D721Med (cell line): ENCODE measurements at places on chromosomes 7 and 10.

DNA sequence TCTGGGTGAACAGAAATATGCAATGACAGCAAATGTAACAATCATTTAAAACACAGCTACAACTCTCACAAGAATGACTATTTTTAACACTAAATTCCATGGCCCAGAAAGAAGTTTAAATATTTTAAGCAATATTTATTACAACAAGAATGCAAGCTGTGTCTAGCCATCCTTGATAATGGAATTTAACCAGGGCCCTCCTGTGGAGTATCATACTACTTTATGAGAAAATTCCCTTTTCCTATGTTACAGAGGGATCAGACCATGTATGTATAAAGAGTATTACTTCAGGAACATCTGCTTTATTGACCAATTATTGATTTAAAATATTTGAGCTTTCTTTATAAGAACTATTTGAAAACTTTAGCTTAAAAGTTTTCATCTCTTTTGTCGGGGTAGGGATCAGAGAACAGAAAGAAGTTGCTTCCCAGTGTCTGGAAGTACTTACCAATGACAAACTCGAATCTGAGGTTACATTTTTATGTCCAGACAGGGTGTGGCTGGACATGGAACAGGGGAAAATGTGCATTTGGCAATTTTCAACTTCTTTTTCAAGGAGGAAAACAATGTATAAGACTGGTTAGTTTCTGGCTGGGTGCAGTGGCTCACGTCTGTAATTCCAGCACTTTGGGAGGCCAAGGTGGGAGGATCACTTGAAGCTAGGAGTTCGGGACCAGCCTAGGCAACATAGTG lies 48.3 kb upstream of the NRBF2 start:
- no peak for DNase-seq

GRCh38 chr7:68321776-68322496 lies 1276.3 kb upstream of the AUTS2 start:
- DNase-seq = no peak

GRCh38 chr7:45927721-45928120 lies 6.6 kb upstream of the IGFBP3 start:
- DNase-seq = no peak

GRCh38 chr10:131496351-131497052 lies 185.0 kb upstream of the TCERG1L start:
- no peak for DNase-seq

- no peak for DNase-seq
These were observed 30.3 kb downstream of the TFPI2 start for GRCh38 chr7:93860261-93860660.

DNA sequence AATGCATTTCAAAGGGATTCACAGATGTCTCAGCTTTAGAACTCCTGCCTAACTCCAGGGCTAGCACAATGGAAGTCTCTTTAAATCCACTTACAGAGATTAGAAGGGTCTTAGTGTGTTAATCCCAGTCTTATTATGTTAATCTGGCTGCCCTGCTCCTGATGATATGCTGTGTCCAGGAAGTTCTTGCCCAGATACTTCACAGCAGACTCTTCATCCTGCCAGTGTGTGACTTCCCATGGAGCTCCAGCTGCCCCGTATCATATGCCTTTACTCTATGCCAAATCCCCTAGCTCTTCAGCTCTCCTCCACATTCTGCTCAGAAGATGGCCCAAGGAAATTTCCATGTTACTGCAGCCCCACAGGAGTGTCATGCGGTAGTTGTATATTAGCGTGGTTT lies 533.8 kb downstream of the GALNT17 start:
- DNase-seq = peak; percentile 48

DNA sequence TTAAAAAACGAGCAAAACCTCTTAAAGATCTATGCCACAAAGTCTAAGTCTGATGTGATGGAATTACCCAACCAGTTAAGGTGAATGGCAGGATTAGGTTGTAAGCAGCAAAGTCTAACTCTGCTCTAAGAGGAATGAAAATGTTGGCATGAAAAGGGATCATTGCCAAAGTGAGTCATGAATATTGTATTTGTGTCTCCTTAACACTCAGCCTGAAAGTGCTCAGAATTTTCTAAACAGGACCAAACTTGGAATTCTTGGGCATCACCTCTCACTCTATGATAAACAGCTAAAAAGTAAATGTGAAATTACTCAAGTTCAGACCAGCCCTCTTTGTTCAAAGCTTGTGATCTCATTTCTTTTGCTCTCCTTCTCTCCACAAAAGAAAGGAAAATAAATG lies 27.0 kb downstream of the PPP1R3A start:
- DNase-seq = no peak

- DNase-seq = no peak
These were observed 82.2 kb downstream of the CFAP58 start for GRCh38 chr10:104435822-104436221.

GRCh38 chr10:102710609-102711008 lies 3.6 kb downstream of the ARL3 start:
- no peak for DNase-seq

GRCh38 chr7:3243680-3244079 lies 57.4 kb upstream of the SDK1 start:
- no peak for DNase-seq

GRCh38 chr7:111089822-111090426 lies 1.0 kb upstream of the LRRN3 start:
- peak; percentile 16 for DNase-seq

DNA sequence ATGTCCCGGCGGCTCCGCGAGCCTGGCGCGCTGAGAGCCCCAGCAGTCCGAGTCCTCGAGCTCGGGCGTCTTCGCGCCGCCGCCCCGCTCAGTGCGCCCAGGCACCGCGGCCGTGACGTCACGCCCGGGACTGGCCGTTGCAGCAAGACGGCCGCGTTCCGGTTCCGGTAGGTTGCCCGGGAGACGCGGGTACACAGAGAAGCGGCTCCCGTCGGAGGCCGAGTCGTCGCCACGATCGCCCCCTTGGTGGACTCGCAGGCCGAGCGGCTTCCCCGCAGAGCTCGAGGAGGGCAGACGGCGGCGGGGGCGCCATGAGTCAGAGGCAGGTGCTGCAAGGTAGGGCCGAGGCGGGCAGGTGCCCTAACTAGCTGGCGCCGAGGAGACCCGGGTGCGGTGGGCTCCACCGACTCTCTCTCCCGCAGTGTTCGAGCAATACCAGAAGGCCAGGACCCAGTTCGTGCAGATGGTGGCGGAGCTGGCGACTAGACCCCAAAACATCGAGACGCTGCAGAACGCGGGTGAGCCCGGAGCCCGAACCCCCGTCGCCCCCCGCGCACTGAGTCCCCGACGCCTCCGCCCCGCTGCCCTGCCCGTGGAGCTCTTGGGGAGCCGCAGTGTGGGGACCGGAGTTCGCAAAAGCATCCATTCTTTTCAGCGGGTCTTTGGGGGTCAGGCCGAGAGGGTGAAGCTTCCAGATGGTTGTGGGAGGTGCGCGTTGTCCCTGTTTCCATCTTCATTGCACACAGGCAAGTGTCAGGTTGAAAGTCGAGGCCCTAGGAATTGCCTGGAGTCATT lies at the start of gene SPAG6:
Gene SPAG6 (plus strand): TSS at position 196 of the 795 bp plus-strand sequence. CDS start 116 bp downstream, at position 312.
- DNase-seq = no peak

GRCh38 chr10:4568731-4569130 lies 257.3 kb upstream of the AKR1E2 start:
- DNase-seq = no peak

- DNase-seq = no peak
These were observed 69.2 kb upstream of the UNC5B start for GRCh38 chr10:71143170-71143569.

- no peak for DNase-seq
These were observed 211.5 kb downstream of the POM121L12 start for GRCh38 chr7:53246957-53247356.

DNA sequence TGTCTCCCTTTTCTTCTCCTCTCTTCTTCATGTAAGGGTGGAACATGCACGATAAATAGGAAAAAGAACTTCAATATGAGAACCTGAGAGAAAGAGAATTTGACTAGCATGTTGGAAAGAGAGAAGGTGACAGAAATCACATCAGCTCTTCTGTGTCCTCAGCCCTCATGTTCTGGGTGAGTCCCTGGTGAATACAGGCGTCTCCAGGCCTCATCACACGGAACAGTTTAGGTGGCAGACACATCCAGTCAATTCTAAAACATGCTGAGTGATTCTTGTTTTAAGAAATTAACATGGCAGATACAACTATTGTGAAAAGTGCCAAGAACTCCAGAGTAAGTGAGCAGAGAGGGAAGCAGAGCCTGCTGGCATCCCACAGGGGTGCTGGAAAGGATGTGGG lies 96.1 kb downstream of the FAM107B start:
- DNase-seq = no peak

- no peak for DNase-seq
These were observed 1128.7 kb downstream of the CNTNAP2 start for GRCh38 chr7:147245274-147245673.

- DNase-seq = no peak
These were observed 7.5 kb downstream of the ASB4 start for GRCh38 chr7:95493247-95493646.

GRCh38 chr7:78127009-78127408 lies 328.4 kb downstream of the PHTF2 start:
- DNase-seq = no peak

DNA sequence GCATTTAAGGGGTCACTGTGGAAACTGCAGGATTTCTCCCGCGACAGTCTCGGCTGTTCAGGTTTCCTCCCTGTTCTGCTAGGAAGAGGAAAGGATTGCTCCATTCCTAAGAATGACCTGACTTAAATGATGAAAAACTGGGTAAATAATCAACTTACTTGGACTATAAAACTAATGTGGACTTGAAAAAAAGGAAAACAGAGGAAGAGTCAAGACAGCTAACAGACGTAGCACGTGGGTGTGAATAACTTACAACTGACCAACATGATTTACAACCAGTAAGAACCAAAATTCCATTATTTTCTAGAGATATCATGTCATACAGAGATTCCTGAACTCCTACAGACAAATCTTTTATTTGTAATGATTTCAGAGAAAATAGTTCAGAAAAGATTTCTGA lies 93.8 kb downstream of the ADAM12 start:
- no peak for DNase-seq

GRCh38 chr10:88181902-88182600 lies 318.6 kb downstream of the PTEN start:
- DNase-seq = no peak

GRCh38 chr7:95840953-95841950 lies 68.9 kb downstream of the DYNC1I1 start:
- no peak for DNase-seq

DNA sequence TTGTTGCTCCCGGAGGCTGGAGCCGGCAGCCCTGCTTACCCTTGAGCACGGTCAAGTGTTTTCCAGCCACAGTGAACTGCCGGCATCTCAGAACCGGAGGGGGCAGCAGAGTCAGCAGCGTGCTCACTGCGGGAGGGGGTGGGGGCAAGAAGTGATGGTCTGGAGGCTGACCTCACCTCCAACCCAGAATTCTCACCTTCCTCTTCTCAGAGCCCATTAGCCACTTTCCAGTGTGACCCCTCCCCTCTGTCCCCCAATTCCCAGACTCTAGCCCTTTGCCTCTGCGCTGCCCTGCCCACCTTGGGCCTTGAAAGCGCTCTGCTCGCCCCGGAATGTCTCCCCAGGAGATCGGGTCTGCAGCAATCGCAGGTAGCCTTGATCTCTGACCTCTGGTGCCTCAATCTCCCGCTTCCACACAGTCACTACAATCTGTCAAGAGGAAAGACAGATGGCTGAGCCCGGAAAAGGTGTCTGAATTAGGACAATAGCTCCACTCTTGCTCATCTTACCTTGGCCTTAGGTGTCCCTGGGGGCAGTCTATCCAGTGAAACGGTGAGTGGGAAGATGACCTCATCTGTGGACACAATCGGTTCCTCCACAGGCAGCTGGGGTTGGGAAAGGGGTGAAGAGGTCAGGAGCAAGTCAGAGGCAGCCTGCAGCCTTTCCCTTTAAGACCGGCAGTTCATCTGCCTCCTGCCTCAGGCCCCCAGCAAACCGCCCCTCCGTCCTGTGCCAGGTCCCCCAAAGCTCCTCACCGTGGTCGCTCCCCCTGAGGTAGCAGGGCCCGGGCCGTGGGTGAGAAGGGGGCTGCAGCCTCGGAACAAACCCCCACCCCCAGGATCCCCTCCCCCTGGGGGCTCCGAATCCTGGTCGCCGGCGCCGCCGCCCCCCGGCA lies 942 bp downstream of the TRAPPC14 start:
- DNase-seq = no peak

DNA sequence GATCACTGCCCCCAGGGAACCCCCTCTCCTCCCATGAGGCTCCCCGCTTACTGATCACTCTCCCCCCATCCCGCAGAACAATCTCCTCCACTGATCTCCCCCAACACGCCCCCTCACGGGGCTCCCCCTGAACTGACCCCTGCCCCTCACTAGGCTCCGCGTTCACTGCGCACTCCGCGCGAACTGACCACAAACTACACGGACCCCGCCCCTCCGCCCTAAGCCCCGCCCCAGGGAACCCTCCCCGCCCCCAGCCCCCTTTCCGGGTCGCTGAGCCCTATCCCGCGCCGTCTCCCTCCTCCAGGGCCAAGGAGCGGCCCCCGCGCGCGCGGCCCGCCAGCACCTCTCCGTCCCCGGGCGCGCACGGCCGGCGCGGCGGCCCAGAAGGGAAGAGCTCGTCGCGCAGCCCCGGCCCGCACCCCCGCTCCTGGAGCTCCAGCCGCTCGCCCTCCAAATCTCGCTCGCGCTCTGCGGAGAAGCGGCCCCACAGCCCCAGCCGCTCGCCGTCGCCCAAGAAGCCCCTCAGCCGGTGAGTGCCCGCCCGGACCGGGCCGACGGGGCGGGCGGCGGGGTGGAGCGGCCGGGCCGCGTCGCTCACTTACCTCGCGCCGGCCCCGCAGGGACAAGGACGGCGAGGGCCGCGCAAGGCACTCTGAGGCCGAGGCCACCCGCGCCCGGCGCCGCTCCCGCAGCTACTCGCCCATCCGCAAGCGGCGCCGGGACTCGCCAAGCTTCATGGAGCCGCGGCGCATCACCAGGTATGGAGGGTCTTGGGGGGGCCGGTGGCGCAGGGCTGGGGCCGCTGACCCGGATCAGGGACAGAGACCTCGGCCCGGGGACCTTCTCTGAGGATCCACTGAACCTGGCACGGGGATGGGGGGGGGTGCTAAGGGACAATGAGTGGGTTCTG lies 19.9 kb upstream of the HSPB1 start:
- DNase-seq = peak; percentile 53

- DNase-seq = no peak
These were observed at the start of gene ZP3 for GRCh38 chr7:76424413-76425111. TSS of gene ZP3 (plus strand) at chr7:76424950. CDS start at chr7:76424965, 15 bp downstream.

- no peak for DNase-seq
These were observed 79.3 kb downstream of the MKI67 start for GRCh38 chr10:128046953-128047290.

DNA sequence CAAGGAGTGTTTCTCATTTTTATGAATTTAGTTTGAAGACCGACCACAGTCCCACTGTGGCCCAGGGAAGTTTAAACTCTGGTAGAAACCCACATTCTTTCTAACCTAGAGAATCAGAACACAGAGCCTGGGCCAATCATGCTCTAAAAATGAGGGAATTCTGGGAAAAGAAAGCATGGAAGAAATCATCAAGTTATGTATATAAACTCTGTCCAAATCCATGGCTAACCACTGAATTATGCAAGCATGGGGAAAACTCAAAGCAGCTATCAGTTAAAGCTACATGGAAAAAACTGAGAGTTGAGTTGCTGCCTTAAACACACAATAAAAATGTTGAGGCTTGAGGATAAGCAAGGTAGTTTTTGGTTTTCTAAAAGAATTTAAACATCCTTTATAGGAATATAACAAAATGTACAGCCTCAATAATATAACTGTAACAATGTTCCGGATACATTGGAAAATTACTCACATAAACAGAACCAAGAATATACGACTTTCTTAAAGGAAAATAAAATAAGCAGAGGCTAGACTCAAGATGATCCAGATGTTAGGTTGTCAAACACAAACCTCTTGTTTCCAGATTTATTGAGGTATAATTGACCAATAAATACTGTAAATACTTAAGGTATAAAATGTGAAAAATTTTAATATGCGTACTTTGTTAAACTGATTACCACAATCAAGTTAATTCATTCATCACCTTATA lies 311.2 kb upstream of the GNAI1 start:
- no peak for DNase-seq
